ENCODE measurements at places on chromosomes 2 and 18.

GRCh38 chr2:26449278-26450030 is 28.5 kb downstream of the OTOF start:
- no peak for DNase-seq

DNA sequence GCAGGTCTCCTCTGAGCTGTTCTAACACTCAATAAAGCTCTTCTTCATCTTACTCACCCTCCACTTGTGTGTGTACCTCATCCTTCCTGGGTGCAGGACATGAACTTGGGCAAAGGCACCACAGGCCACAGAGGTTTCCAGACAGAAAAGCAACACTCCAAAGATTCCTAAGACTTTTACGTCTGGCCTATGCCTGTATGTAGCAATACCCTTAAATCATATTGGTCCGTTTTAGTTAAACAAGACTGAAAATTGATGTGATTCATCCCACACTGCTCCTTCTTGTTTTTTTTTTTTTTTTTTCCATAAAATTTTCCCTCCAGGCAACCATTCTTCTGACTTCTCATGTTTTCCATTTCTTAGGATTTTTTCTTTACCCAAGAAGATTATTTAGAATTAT is 404.3 kb downstream of the PID1 start:
- no peak for DNase-seq

GRCh38 chr2:117067900-117068299 is 746.6 kb upstream of the DDX18 start:
- DNase-seq = no peak

GRCh38 chr2:189366349-189366748 is 74.9 kb upstream of the WDR75 start:
- DNase-seq = no peak

- no peak for DNase-seq
These were observed 27.9 kb upstream of the GLI2 start for GRCh38 chr2:120707816-120708215.

- no peak for DNase-seq
These were observed 208.7 kb downstream of the CLIP4 start for GRCh38 chr2:29323961-29324360.

GRCh38 chr2:121897335-121897970 is 142.0 kb downstream of the TSN start:
- DNase-seq = no peak

GRCh38 chr2:40394597-40394996 is 57.3 kb downstream of the SLC8A1 start:
- DNase-seq = no peak
